ENCODE measurements at places on chromosomes 11 and 22.

DNA sequence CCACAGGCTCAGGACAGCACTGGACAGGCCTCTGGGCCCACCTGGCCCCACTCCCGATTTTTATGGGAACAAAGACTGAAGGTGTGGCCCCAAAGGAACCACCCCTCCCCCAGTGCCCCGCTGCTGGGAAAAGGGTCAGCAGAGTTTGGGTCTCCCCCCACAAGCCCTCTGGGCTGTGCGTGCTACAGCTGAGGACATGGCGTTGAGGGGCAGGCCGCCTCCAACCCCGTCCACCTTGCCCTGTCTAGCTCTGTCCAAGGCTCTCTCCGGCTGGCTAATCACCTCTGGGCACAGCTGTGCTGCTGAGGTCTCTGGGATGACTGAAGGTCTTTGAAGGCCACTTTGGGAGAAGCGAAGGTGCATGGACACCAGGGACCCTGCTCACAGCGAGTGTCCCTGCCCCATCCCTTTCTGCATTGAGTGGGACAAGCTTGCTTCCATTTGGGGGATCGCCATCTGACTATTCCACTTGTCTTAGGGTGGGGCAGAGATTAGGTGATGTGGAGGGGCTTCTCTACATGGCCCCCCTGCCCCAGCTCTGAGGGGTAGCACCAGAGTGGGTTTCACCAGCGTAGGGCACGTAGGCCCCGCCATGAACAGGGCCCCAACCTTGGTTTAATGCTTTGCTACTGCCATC, 6.5 kb downstream of the ASCL2 start:
- no peak for DNase-seq

- no peak for DNase-seq
These were observed 14.5 kb upstream of the NCF4 start for GRCh38 chr22:36846271-36846670.

GRCh38 chr11:134362192-134362901, 30.6 kb downstream of the GLB1L2 start:
- DNase-seq = no peak

GRCh38 chr11:82978422-82979099, 77.0 kb downstream of the DDIAS start:
- DNase-seq = no peak

DNA sequence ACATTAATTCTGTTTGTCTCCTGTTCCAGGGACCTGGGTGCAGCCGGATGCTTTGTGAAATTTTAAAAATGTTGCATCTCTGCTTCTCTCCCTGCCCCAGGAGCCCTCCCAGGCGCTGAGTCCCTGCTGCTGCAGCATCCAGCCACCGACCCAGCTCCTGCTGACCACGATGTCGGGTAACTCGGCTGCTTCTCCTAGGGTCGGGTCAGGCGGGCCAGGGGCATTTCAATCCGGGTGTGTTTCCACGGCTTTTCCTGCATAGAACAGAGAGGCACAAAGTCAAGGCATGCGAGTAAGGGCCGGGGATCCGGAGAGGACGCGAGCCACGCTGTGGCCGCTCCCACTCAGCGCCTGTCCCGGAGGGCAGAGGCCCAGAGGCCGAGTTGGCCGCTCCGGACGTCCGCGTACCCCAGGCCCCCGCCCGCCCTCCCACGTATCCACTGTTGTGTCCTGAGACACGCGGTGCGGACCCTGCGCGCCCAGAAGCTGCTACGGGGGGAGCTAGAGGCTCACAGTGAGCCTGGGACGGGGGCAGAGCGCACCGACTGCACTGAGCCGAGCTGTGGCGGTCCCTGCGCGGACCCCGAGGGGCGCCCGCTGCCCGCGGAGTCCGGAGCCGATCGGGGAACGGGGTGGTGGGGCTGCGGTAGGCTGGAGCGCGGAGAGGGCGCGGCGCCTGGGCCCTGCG, at the start of gene POU2AF3:
Gene POU2AF3, plus strand, starts transcription at position 134 of the 688 bp plus-strand sequence. Its CDS starts 36 bp downstream, at position 170.
- DNase-seq = no peak

- no peak for DNase-seq
These were observed 320.5 kb downstream of the ETS1 start for GRCh38 chr11:128266893-128267292.

Data from activated CD4-positive, alpha-beta T cell treated with anti-CD3 and anti-CD28 coated beads for 4 hours (primary cell).